ENCODE measurements at places on chromosomes 1 and 21.

DNA sequence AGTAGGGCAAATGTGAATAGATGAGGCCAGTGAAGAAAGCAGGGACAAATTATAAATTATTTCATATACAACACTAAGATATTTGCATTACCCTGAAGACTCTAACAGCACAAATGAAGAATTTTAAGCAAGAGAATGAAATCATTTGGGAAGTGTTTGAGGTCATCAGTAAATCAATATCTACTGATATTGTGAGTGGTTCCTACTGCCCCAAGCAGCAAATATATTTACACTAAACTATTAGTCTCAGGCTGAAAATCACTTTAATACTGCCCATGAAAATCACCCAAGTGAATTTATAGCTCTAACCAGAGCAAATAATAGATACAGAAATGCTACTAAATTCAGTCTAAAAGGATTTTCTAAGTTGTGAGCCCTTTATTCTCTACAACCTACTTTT, 163.6 kb downstream of the KCNT2 start:
- DNase-seq, result no peak

- no peak for DNase-seq
Measured at GRCh38 chr21:7951854-7952519, 2569.4 kb upstream of the TPTE start.

- no peak for DNase-seq
Measured at GRCh38 chr1:168099337-168099801, 37.4 kb downstream of the GPR161 start.

DNA sequence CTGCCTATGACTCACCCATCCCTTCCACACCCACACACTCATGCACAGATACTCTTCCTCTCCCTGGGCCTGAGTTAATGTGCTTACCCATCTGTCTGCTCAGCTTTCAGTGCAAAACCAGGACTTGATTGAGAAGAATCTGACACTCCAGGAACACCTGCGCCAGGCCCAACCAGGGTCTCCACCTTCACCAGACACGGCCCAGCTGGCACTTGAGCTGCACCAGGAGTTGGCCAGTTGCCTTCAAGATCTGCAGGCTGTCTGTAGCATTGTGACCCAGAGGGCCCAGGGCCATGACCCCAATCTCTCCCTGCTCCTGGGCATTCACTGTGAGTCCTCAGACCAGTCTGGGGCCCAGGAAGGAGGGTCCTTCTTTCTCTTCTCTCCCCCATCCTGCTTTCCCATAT, 3.5 kb upstream of the SH3BGRL3 start:
- no peak for DNase-seq

GRCh38 chr21:8998946-8999681, 1522.3 kb upstream of the TPTE start:
- no peak for DNase-seq

- no peak for DNase-seq
Measured at GRCh38 chr1:30505853-30506252, 217.5 kb downstream of the MATN1 start.

DNA sequence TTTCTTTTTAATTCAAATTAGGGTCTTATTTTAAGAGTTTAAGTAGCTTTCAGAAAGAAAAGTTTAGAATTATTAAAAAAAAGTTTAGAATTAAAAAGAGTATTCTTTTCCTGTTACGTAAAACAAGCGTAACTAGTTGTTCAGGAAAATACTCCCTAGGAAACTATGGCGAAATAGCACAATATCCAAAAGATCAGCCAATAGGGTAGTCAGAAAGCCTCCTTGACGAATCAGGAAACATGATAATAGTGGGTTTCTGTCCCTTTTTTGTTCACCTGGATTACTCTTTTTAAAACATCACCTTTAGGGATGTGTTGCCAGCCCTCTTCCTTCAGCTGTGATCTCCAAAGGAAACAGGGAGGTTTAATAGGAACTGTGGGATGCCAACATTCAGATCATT, 25.2 kb downstream of the S1PR1 start:
- no peak for DNase-seq

GRCh38 chr21:25029580-25029979, 577.7 kb downstream of the MRPL39 start:
- DNase-seq, result no peak

GRCh38 chr1:213122514-213122929, 71.5 kb downstream of the RPS6KC1 start:
- no peak for DNase-seq

- no peak for DNase-seq
Measured at GRCh38 chr1:183374825-183375224, 43.4 kb downstream of the NMNAT2 start.

DNA sequence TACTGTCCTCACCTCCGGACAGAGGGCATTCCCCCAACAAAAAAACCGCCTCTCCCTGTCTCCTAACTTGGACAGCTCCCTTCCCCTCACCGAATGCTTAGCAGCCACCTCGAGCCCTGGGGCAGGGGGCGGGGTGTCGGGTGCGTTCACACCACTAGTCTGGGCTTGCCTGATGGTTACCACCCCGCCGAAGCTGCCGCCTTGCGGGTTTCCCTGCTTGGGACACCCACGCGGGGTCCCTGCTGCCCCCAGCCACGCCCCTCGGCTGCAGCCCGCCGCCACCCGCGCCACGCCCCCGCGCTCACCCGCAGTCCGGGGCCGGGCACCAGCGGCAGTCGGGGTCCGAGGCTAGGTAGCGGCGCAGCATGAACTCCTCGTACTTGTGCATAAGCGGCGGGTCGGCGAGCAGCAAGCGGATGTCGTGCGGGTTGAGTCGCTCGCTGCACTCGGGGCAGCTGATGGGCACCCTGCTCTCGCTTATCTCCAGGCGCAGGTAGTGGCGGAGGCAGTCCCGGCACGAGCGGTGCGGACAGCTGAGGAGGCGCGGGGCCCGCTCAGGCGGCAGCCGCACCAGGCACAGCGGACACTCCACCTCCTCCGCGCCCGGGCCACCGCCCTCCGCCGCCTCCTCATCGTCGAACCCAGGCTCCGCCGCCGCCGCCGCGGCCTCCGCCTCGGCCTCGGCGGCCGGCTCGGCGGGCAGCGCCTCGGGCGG, 706 bp downstream of the RNF19B start:
- DNase-seq, result peak; percentile 75

- DNase-seq, result no peak
Measured at GRCh38 chr1:70688580-70688979, 277.5 kb downstream of the CTH start.

DNA sequence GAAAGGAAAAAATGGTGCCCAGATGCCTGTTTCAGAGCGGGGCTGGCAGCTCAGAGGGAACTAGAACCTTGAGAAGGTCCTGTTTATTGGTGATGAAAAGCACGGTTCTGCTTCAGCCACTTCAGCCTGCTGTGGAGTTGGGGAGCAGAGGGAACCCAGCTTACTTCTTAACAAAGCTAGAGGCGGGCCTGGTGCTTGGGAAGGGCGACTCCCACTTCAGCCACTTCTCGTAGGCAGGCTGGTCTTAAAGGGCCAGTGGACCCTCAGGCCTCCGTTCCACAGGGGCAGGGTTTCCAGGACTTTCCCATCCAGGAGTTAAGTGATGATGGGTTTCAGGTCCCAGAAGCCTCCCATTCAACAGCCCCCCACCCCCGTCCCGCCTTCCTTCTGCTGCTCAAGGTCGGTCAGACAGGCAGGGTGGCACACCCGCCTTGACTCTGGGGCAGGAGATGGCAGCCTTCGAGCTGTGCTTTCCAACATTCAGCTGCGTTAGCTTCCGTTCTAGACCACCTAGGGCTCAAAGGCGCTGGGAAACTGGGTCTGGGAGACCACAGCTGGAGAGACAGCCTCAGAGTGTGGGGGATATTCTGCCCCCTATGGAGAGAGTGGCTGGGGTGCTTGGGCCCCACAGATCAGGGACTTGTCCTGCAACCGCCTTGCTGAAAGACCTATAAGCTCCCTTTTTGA, 3.4 kb downstream of the RUNX3 start:
- DNase-seq, result no peak

DNA sequence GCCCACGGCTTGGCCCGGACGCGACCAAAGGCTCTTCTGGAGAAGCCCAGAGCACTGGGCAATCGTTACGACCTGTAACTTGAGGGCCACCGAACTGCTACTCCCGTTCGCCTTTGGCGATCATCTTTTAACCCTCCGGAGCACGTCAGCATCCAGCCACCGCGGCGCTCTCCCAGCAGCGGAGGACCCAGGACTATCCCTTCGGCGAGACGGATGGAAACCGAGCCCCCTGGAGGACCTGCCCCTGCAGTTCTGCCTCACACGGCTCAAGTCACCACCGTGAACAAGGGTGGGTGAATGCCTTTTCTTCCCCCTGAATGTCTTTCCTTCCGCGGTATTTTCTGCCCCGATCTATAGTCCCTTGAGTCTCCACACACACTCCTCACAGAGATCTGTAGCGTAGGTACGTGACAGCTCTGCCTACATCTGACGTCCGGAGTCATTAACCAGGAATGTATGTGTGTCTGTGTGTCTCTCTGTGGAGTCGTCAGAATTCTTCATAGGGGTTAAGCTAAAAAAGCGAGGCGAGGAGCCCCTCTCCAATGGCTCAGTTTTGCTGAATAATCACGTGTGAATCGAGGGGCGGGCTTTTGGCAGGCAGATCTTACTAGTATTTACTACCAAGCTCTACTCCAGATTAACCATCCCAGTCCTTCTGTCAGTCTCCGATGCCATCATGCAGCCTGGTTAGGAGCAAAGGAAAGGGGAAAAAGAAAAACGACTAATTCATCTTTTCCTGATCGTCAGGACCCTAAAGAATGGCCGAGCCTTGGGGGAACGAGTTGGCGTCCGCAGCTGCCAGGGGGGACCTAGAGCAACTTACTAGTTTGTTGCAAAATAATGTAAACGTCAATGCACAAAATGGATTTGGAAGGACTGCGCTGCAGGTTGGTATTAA, at the start of gene CDKN2C:
CDKN2C (plus strand) TSS at position 635 of the 898 bp plus-strand sequence; CDS start at position 759, 124 bp downstream.
- DNase-seq, result peak; percentile 77

- no peak for DNase-seq
Measured at GRCh38 chr1:57616921-57617320, 193.1 kb upstream of the DAB1 start.

DNA sequence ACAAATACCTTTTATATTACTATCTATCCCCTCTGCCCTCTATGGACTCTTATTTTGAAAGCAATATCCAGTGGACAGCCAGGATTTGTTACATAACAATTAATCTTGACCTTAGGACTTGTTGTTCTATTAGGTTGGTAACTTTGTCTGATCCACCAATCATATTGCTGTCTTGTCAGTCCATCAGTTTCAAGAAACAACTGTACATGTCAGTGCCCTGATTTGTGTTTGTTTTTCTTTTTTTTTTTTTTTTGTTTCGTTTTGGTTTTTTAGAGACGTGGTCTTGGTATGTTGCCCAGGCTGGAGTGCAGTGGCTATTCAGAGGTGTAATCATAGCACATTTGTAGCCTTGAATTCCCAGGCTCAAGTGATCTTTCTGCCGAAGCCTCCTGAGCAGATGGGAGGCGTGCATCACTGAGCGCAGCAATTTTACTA, 1.5 kb upstream of the SCP2 start:
- DNase-seq, result no peak

DNA sequence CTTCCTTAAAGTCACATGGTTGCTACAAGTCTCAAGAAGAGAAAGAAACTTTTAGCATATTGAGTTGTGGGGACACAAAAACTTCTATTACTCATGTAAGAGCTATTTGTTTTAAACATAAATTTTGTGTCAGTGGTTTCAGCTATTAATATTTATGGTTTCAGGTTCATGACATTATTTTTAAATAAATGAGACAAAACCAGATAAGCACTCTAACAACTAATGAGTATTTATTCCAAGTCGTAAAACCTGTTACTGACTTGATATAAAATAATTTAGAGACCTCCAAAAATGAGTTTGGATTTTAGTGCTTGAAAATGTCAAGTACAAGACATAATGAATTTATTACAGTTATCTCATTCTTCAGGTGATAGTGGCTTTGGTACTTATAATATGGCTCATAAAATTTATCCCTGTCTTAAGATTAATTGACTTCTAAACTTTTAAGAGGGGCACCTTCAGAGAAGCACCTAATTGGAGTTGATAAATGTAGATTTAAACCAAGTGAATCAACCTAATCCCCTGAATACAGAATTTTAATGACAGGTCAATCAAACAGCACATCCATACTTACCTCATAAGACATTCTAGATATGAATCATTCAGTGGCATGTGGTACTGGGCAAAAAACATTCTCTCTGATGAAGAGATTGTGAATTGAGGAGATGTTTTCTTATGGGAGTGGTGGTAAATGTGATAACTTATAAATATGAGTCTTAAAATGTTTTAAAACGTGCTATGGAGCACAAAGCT, 167.7 kb upstream of the PTGFR start:
- no peak for DNase-seq

DNA sequence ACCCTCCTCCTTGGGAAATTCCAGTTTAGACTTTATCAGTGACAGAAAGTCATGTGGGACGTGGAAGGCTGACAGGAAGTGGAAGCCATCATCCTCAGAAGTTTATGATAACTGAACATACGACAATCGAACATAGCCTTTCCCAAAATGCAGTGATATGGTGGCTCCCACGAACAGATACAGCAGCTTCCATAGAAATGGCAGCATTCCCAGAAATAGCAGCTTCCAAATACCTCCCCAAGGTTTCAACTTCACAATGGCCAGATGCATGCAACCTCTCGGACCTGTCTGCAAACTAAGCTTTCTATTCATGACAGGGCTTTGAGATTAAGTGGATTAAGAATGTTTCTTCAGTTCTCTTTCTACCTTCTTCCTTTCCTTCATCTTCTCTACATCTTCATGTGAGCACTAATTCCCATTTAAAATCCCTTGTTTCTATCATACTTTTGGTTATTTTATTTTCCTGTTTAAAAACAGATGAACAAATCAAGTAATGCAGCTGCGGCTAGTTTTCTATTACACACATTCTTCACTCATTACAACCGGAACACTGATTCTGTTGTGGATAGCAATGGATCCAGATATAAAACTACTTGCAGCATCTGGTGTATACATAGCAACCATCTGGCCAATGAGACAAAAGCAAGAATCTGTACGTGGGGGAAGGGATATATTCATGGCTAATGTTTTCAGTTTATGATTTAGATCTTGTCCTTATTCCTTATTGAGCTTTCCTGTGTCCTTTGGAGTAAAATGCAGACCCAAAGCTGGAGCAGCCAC, 304.8 kb downstream of the BRINP3 start:
- no peak for DNase-seq

DNA sequence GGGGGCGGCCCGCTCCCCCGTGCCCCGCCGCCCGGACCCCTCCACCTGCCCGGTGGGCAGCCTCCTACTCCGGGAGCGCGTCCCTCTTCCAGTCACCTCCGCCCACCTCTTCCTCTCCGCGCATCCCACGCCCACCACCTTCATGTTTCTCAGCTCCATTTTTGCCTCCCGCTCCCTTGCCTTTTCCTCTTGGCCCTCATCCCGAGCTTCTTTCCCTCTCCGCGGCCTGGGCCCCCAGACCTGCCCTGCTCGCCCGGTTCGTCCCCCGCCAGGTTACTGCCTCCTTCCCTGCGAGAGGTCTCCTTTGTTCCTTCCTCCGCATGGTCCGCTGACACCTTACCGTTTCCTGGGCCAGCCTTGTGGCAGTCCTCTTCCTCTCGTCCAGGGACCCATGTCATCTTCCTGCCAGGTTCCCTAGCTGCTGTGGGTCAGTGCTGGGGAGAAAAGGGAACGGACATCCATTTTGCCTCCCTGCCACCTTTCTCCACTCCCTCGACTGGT, 563 bp downstream of the QSOX1 start:
- no peak for DNase-seq
